ENCODE measurements at places on chromosomes 6 and 20. TPM values are rescaled to one million over a fixed set of nuclear protein-coding genes. Genes with fewer than 3 reads are reported as not detected.

GRCh38 chr6:23410439-23410838 lies 715.6 kb upstream of the NRSN1 start:
- H3K27ac ChIP-seq = no peak overlapping the region
- no peaks in the 10 kb centered on the region for H3K36me3 ChIP-seq
- H3K4me3 ChIP-seq = no peak overlapping the region
- no peak for DNase-seq
- no peaks in the 10 kb centered on the region for H3K27me3 ChIP-seq

- DNase-seq = no peak
- no peak overlapping the region for H3K27ac ChIP-seq
- H3K4me3 ChIP-seq = no peak overlapping the region
- no peaks in the 10 kb centered on the region for H3K27me3 ChIP-seq
Observed at GRCh38 chr6:71481801-71482200, 193.2 kb downstream of the OGFRL1 start.

DNA sequence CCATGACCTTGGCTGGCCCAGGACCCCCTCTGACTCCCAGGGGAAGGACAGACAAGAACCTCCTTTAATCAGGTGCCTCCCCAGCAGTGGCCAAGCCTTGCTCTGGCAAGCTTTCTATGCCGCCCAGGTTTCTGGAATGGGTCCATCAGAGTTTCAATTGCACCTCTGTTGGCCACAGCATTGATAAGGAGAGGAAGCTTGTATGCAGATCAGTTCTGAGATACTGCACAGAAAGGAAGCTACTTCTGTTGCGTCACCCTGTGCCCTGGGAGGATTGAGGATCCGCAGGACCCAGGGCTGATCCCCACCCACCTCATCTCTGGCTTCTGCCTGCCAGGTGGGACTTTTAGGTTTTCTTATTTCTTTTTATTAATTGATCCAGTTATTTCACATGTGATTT lies 167.2 kb downstream of the TFAP2C start:
- no peak overlapping the region for H3K27ac ChIP-seq
- no peaks in the 10 kb centered on the region for H3K4me1 ChIP-seq
- H3K4me3 ChIP-seq = no peak overlapping the region
- no peaks in the 10 kb centered on the region for H3K36me3 ChIP-seq
- no peak for DNase-seq
- H3K27me3 ChIP-seq = peaks cover 3% of the 10 kb centered on the region

DNA sequence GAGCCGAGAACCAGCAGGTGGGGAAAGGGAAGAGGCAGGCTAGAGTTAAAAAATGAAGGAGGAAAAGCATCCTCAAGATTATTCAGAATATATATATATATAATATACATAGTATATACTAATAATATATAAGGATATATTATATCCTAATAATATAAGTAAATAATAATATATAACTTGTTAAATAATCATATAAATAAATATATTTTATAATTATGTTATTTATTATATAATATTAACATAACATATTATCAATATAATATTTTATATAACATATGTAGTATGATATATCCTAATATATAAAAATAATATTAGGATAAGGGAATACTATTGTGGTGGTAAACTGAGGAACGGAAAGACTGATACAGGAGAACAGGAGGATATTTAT lies 171.8 kb downstream of the TRIM27 start:
- no peak overlapping the region for H3K4me3 ChIP-seq
- H3K27ac ChIP-seq = no peak overlapping the region
- no peaks in the 10 kb centered on the region for H3K4me1 ChIP-seq
- H3K36me3 ChIP-seq = no peaks in the 10 kb centered on the region
- no peak for DNase-seq
- no peaks in the 10 kb centered on the region for H3K27me3 ChIP-seq

Gene OR2H1
- total RNA-seq = not detected

Gene ZBTB9
- total RNA-seq = 4.0 TPM

Gene JPH2
- 2.8 TPM for total RNA-seq

Measured in lung (tissue), 17 donors.